Stimulated activated naive CD4-positive, alpha-beta T cell (primary cell): ENCODE measurements at places on chromosomes 1 and 21.

DNA sequence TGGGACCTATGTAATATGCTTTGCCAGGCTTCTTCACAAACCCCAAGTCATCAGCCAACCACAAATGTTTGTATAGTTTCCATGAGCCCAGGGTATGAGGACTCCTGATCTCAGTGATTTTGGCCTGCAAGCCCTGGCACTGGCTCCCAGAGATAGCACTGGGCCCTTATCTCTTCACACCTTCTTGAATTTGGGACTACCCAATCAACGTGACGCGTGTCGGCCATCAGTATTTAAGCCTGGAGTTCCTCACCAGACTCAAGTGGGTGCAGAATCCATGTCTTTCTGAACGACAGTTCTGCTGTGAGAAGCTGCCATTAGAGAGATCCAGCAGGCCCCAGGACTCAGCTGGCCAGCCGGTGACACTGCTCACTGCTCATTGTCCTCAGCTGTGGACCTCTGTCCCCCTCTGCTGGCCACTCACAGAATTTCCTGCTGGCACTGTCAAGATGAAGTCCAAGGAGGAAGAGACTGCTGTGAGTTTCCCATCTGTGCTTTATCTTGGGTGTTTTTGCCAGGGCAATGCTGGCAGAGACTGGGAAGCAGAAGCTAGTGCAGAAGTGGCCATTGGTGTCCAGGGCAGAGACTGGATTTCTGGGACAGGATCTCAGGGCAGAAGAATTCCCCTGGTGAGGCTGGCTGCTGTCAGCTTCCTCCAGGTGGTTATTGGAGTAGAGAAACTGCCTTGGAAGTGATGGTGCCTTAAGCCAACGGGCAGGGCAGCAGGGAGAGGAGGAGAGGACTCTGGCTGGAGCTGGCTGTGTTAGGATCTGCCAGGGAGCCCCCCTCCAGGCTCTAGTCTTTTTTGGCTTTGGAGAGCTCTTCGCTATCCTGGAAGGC, 28.4 kb downstream of the TMCC2 start:
- DNase-seq, result peak; percentile 74

DNA sequence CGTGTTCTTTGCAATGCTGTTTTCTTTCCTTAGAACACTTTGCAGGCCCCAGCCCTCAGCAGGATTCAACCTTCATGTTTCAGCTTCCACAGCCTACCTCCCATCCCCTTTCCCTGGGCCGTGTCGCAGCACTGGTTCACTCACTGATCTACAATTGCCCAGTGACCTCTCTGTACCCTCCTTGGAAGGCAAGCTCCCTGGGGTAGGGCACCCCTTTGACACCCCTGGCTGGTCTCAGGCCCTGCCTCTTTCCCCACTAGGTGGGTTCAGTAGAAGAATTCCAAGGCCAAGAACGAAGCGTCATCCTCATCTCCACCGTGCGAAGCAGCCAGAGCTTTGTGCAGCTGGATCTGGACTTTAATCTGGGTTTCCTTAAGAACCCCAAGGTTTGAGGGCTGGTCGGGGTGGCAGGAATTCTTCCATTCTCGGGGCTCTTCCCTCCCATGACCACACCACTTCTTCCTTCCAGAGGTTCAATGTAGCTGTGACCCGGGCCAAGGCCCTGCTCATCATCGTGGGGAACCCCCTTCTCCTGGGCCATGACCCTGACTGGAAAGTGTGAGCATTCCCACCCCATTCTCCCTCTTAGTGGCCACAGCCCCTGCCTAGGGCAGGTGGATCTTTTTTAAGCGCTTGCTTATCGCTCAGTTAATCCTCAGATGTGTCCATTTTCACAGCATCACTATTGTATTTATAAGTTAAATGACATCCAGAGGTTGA, 7.3 kb downstream of the RHOC start:
- no peak for DNase-seq

GRCh38 chr1:35971601-35972000, 40.7 kb downstream of the AGO3 start:
- no peak for DNase-seq

- no peak for DNase-seq
Measured at GRCh38 chr1:32496127-32496526, 31.3 kb downstream of the ZBTB8B start.

GRCh38 chr1:227889047-227889862, 58.5 kb downstream of the WNT9A start:
- no peak for DNase-seq

- DNase-seq, result peak; percentile 93
Measured at GRCh38 chr1:16367258-16367967, 371 bp downstream of the SZRD1 start.
